T47D (cell line): ENCODE measurements at places on chromosomes 1 and 21.

DNA sequence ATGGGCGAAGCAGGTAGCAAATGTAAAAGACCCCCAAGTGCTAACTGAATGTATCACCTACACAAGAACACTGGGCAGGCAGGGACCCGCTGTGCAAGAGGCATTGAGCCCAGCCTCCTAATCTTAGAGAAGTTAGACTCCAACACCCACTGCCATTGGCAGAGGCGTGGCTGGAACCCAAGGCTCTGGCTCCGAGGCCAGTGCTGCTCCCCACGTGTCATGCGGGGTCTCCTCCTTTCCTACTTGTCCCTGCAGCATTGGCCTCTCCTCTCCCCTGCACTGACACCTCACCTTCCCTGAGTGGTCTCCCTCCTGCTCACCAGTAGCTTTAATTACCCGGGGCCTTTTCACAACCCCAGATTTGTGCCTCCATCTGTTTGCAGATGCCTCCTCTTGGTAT, 107.0 kb downstream of the GALNT2 start:
- no peak for DNase-seq

DNA sequence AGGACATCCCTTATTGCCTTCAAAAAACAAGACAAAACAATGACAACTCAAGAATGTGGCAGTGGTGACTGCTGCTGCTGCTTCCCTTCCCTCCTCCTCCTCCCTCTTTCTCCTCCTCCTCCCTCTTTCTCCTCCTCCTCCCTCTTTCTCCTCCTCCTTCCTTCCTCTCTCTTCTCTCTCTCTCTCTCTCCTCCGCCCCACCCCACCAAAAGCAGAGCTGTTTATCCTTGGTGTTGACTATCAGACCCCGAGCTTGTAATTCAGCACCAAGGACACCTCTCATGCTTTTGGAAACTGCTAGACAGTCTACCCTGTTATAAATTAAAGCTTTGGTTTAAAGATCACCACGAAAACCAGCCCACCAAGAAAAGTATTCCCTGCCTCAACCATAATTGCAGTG, 72.4 kb upstream of the IFNAR2 start:
- DNase-seq, result peak; percentile 48

GRCh38 chr1:228219245-228219961, 11.6 kb downstream of the OBSCN start:
- no peak for DNase-seq

DNA sequence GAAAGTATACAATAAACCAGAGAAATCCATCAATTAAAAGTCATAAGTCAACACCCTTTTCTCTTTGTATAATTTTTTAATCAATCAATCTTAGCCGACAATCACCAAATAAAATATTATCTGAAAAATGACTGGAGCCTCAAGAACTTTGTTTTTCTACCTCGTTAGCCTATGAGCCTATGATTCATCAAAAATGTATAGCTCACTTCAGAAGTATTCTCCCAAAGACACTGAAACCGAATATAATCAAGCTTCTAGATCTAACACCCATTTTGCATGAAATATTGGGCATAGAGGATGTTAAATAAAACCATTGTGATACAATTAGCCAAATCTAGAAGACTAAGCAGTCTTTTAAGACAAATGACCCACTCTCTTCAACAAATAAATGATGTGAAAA, 17.8 kb upstream of the RSBN1 start:
- no peak for DNase-seq

- no peak for DNase-seq
These were observed 58.3 kb downstream of the ERG start for GRCh38 chr21:38439957-38440356.

DNA sequence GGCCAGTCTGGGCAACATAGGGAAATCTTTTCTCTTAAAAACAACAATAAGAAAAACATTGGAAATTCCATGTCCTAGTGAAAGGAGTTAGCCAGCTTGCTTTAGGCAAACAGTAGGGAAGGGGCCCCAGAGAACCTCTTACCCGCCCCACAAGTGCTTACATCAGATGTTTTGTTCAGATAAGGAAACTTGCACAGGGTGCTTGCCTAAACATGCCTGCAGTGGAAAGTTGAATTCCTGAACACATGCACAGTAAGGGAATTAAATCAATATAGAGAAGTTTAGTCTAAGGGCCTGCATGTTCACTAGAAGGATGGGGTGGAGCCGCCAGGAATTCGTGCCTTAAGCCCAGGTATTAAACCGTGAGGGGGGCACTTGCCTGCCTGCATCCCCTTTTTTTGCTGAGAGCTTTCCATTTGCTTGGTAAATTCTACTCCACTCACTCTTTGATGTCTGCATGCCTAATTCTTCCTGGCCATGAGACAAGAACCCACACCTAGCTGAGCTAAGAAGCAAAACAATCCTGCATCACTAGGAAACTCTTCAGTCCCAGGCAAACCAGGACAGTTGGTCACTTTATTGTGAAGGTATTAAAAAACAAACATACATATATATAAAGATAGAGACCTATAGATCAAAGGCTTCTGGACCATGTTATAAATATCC, 499.0 kb downstream of the SIPA1L2 start:
- DNase-seq, result no peak

DNA sequence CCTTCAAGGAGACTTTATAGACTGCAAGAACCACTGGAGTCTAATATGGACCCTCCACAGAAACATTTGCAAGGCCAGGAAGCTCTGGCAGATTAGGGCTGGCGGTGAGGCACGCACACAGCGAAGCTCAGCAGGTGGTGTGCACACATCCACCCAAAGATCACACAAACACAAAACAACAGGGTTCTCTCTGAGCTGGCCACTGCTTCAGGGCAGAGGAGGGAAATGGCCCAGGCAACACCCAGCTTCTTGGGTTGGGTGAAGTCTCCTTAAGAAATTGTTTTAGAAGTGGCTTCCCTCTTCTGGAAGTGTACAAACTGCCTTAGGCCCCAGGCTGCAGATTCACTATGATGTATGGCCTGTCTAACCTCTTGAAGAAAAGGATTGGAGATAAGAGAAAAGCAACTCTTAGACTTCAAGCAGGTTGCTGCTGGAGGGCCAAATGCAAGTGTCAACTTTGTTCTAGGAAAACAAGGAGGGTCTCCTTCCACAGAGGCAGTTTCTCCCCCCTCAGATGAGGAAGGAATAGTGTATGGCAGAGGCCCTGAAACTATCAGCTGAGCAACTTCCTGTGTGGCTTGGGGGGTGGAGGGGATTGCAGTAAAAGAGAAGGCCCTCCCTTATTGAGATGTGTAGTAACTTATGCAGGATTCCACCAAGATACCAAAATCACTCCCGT, 2.0 kb downstream of the RCSD1 start:
- no peak for DNase-seq

DNA sequence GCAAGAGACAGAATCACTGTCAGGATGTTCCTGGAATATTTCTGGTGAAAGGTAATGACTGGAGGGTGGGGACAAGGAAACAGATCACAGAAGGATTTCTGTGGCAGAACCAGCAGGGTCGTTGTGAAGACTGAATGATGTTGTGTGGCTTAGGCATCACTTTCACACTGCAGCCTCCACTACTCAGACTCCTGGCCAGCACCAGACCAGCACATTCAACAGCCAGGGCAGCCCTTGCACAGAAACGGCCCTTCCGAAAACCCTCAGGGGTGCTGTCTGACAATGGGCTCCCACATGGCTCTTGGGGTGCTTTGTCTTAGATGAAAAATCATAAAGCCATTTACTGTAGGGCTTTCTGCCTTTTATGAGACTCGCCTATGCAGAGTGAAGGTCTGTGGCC, 3.8 kb upstream of the RAB7B start:
- no peak for DNase-seq

GRCh38 chr1:171075041-171075440, 15.7 kb upstream of the FMO3 start:
- no peak for DNase-seq

GRCh38 chr1:161864577-161864976, 98.5 kb downstream of the ATF6 start:
- no peak for DNase-seq

DNA sequence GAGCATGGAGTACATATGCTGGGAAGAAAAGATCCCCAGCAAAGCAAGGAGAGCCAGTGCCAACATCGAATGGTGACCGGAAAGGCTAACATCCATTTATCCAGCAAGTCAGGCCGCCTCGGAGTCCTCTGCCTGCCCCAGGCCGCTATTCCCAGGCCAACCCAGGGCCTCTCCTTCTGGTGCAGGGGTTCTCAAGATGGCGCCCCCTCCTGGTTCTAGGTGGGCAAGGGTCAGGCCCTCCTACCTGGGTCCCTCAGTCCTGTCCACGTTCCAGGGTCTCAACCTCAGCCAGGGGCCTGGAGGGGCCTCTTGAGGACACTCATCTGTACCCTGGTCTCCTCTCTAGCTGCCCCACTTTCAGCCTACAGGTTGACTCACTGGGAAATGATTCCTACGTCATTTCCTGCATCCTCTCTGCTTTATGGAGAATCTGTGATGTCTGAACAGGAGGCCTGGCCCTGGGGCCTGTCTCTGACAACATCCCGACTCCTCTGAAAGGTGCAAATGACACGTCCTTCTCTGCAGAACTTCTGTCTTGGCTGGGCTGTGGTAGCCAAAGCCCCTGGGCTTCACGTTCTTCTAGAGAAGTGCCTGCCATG, 145.3 kb downstream of the PSMG1 start:
- DNase-seq, result no peak

GRCh38 chr1:229035748-229036082, 235.2 kb upstream of the RAB4A start:
- DNase-seq, result no peak

- no peak for DNase-seq
These were observed 147.8 kb downstream of the PGBD5 start for GRCh38 chr1:230278376-230278775.

DNA sequence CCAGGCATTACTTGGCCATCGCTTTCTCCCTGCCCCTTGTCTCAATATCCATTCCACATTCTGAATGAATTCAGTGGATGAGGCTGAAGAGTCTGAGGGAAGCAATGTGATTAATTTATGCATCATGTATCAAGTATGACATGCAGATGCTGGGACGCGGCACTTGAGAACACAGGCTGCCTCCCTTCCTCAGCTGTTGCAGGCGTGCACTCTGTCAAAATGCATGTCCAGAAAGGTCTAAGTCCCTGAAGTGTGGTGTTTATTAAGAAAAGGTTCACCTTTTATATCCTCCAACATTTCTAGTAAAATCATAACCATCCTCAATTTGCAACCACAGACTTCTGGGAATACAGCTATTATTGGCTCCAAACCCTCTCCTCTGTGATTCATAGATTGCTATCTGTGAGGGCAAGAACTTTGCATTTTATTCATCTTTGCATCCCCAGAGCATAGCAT, 22.6 kb upstream of the RAB3GAP2 start:
- DNase-seq, result no peak

DNA sequence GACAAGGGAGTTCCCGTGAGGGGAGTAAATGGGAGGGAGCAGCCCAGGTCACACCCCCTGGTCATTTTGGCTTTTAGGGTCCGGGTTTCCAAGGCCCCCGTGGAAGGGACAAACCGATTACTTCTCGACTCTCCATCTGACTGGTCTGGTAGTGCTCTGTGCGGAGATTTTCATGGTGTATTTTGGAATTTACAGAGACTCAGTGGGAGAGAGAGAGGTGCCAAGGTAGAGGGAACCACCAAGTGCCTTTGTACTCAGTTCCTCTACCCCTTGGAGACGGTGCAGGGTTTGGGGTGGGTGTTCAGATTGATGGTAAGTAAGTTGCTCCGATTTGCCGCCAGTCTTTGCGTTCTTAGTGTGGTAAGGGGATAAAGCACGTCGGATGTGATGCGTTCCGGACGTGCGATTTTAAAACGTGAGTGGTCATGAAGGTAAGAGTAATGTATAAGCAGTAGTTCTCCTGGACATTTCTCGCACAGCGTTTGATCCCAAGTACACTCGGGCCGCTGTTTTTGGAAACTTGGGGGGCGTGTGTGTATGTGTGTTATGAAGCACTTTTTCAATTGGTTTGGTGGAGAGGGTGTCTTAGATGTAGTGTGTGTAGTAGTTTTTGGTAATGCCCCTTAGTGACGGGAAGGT, 682 bp downstream of the SUCO start:
- DNase-seq, result no peak
